ENCODE measurements at places on chromosomes 11 and 22.

- DNase-seq = no peak
These were observed 16.1 kb downstream of the LRP5 start for GRCh38 chr11:68328374-68329091.

GRCh38 chr11:92775003-92775676 is 194.3 kb upstream of the MTNR1B start:
- DNase-seq = no peak

- peak; percentile 51 for DNase-seq
These were observed 9.5 kb downstream of the PLA2G6 start for GRCh38 chr22:38171927-38172831.

DNA sequence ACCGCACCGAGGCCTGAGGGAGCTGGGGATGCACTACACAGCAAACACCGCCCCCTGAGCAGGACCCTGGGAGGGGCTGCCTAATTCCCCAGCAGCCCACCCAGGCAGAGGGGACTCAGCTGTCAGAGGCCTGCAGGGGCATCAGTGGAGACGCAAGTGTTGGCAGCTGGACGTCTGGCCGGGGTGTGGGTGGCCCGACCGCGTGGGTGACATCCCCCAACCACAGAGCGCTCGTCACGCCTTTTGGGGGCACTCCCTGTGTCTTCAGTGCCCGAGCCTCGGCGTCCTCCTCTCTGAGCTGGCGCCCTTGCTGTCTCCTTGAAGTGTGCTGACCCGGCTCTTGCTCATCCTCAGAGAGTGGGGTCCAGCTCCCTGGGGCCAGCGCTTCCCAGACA is 150.2 kb downstream of the BRD1 start:
- DNase-seq = no peak

GRCh38 chr11:28123151-28123581 is 15.0 kb downstream of the METTL15 start:
- peak; percentile 82 for DNase-seq

DNA sequence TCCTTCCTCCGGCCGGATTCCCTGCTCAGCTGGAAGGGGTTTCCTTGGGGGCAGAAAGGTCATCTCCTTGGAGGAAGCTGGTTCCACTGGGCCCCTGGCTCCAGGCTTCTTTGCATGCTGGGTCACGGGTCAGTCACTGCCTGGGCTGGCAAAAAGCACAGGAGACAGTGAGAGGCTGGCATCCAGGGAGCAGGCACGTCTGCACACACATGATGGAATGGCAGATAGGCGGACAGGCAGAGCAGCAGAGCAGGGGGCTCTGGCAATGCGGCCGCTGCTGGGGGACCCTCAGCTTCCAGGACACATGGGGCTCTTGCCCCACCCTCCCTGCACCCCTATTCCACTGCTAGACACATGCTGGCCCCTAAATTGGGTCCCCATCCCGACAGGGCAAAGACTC is 40.4 kb downstream of the C11orf58 start:
- no peak for DNase-seq

GRCh38 chr11:83401506-83402225 is 115.5 kb upstream of the CCDC90B start:
- DNase-seq = no peak

GRCh38 chr22:35230839-35231584 is 26.3 kb upstream of the HMGXB4 start:
- no peak for DNase-seq

GRCh38 chr11:109885006-109885405 is 208.2 kb upstream of the ZC3H12C start:
- DNase-seq = no peak

- peak; percentile 7 for DNase-seq
These were observed 89.1 kb downstream of the RPS6KA4 start for GRCh38 chr11:64447831-64448598.

DNA sequence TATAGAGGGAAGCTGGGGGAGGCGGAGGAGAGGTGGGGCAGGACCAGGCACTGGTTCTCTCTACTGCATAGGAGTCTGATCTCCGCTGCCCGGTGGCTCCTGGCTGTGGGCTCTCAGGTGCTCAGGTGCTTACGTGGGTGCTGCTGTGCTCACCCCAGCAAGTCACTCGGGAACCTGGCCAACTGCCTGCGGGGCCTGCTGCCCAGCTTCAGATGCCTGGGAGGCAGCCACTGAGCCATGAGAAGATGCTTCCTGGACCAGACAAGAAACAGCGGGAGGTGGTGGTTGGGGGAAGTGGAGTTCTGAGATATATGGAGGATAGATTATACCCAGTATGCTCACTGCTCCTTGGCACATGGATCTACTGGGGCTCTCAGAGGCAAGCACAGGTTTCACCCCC is 1303.4 kb downstream of the TBC1D22A start:
- no peak for DNase-seq

GRCh38 chr11:87574193-87574592 is 536.5 kb downstream of the TMEM135 start:
- DNase-seq = no peak

DNA sequence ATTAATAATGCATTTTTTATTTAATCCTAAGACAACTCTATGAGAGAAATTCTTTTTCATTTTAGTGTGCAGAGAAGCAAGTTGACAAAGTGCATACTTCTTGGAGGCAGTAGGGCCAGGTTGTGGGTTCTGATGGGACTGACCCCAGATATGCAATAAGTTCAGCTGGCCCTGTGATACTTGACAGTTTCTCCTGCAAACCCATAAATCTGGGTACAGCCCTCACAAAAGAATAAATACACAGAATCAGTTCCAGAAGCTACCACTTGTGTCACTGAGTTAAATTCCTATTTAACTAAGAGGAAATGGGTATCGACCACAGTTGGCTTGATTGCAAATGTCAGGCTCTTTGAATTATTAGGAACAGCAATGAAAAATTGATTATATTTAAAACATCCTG is 598.5 kb upstream of the API5 start:
- no peak for DNase-seq

- no peak for DNase-seq
These were observed 23.6 kb downstream of the TXN2 start for GRCh38 chr22:36457688-36458450.

GRCh38 chr11:35163702-35164496 is 24.9 kb downstream of the CD44 start:
- peak; percentile 31 for DNase-seq

GRCh38 chr11:100730266-100730665 is 43.2 kb downstream of the ARHGAP42 start:
- DNase-seq = peak; percentile 15

DNA sequence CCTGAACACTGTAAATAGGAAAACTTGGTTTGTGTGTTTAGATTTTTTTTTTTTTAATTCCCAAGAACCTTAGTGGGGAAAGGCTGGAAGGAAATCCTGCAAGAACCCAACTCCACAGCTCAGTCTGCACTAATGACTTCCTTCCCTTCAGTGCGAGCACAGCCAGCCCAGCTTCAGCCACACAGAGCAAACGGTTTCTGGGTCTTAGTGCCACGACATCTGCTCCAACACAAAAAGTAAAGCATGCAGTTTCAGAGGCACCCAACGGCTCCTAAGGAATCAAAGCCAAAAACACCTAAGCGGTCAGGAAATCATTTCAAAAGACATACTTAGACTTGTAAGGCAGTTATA is 236.1 kb downstream of the TTC28 start:
- DNase-seq = peak; percentile 76

DNA sequence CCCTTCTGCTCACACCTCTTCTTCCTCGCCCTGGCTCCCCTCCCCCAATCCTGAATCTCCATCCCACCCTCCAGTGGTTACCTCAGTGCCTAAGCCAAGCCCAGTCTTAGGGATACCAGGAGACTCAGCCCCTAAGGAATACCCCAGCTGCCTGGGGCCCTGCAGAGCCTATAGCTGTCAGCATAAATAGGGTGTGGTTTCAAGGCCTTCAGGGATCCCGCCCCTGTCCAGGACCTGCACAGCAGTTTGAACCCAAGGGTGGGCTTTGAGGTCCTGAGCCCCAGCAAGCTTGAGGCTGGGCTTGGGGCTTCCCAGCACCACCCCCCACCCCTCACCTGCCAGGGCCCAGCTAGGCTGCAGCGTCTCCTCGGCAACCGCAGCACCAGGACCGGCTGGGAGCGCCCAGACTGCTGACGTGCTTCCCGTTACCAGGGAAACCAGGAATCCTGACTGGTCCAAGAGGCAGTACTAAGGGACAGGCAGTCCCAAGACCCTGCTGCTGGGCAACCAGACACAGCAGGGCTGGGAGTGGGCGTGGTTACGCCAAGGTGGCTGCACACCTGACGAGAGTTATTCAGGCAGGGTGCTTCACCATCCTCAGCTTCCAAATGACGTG is 13.7 kb downstream of the APBB1 start:
- no peak for DNase-seq

Data from IMR-90 (cell line).